AG04450 (cell line): ENCODE measurements at places on chromosomes 3 and 15.

DNA sequence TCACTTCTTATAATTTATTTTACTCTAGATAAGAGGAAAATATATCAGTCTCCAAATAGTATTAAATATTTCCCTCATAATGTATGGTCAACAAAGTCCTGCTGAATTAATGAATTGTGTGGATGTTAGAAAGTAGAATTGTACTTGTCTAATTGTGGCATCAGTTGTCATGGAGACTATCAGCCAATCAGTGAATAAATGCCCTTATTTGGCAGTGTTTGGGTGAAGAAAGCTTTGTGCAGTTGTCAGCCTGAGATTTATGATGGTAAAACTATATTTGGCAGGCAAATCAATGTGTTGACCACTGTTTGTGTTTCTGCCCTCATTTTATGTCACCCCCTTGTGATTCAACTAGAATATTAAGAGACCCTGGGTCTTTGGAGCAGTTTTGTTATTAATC lies 293.6 kb upstream of the MDFIC2 start:
- no peak for DNase-seq

DNA sequence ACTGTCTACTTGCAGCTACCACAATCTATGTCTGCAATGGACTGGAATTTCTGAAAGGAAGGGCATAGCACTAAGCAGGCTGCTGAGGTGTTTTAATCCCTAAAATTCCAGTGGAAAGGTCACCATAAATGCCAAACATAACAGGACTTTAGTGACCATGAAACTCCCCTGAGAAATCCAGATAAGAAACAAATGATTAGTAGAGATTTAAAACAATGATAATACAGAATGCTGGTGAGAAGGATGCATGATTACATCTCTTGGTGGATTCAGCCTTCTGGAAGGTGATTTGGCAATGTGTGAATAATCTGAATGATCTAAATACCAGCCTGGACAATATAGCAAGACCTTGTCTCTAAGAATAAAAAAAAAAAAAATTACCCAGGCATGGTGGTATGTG lies 475.0 kb upstream of the CBLB start:
- DNase-seq: no peak

- DNase-seq: no peak
Measured at GRCh38 chr3:188589071-188589470, 435.1 kb downstream of the LPP start.

GRCh38 chr15:47887241-47887800 lies 170.0 kb downstream of the SEMA6D start:
- no peak for DNase-seq

DNA sequence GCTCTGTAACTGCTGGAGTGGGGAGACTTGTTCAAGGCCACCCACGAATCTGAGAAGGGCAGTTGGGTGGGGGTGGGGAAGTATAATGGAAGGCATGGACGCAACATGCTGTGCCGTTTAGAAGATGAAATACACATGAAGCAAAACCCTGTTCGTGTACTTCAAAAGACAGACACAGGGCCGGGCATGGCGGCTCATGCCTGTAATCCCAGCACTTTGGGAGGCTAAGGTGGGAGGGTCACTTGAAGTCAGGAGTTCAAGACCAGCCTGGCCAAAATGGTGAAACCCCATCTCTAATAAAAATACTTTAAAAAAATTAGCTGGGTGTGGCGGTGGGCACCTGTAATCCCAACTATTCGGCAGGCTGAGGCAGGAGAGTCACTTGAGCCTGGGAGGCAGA lies 36.9 kb upstream of the SFMBT1 start:
- no peak for DNase-seq

GRCh38 chr15:72971766-72972165 lies 80.5 kb upstream of the NEO1 start:
- no peak for DNase-seq

DNA sequence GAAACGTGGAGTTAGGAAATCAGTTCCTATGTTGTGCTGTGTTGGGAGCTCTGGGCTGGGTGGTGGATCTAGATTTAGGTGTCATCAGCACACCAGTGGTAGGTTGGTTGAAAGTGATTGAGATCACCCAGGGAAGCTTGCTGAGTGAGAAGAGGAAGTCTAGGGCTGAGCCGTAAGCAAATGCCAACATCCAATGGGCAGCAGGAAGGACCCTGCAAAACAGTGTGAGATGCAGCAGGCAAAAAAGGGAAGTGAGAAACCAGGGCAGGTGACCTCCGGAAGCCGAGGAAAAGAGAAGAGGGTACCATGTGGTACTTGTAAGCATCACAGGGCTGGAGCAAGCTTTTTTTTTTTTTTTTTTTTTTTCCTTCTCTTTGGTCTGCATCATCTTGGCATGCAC lies 15.9 kb upstream of the COPG1 start:
- no peak for DNase-seq

- DNase-seq: peak; percentile 36
Measured at GRCh38 chr3:17645074-17645698, 97.2 kb downstream of the TBC1D5 start.

- no peak for DNase-seq
Measured at GRCh38 chr15:64144565-64145281, 6.8 kb upstream of the SNX22 start.

DNA sequence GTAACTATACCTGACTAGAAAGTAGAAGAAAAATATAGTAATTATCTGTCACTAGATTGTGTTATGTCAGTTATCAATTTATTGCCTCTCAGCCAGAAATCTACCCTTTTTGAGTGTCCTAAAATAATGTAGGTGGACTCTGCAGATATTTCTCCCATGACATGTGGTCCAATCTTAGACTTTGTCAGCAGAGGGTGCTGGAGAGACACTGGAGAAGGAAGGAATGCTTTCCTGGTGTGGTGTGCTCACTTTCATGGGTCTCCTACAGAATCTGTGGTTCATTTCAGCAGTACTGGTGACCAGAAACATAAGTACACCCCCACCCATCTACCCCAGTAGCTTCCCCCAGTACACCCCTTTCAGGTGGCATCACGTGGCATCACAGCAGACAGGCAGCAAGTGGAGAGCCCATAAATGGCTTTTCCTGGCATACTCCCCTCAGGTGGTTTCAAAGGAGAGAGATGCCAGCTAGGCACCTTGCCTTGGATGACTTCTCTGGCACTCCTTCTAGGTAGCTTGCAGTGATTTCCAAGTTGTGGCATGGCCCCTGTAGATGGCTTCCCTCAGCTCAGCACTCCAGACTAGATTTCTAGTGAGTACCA lies 114.7 kb downstream of the GADL1 start:
- DNase-seq: no peak

GRCh38 chr15:95016511-95017229 lies 785.3 kb downstream of the MCTP2 start:
- peak; percentile 11 for DNase-seq
